Endothelial cell of umbilical vein (primary cell): ENCODE measurements at places on chromosomes 6 and 20.

GRCh38 chr6:44868910-44869309 lies 459.2 kb upstream of the RUNX2 start:
- DNase-seq = no peak

DNA sequence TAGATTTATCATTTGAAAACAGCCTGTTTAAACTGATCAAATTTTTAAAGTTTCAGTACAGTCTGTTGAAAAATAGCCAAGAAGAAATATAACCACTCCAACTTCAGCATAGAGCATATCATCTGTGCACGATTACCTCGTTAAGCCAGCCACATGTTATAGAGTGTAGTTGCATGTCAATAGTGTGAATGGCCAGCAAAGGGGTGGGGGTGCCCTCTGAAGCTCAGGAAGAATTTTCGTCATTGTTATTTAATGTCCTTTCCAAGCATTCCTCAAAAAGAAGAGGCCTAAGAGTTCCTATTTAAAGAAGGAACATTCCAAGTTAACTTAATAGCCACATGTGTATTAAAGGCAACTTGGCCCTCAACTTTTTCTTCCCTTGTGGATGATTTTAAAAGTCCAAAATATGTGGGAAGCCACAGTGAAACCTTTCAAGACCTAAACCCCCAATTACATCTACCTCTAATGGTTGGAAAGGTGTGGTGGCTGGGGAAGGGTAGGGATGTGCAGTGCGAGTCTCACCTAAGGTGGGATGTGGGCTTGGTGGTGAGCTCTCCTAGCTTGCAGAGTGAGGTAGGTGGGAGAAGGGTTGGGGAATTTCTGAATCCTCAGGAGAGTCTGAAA lies 1.8 kb upstream of the CCN2 start:
- DNase-seq = no peak

DNA sequence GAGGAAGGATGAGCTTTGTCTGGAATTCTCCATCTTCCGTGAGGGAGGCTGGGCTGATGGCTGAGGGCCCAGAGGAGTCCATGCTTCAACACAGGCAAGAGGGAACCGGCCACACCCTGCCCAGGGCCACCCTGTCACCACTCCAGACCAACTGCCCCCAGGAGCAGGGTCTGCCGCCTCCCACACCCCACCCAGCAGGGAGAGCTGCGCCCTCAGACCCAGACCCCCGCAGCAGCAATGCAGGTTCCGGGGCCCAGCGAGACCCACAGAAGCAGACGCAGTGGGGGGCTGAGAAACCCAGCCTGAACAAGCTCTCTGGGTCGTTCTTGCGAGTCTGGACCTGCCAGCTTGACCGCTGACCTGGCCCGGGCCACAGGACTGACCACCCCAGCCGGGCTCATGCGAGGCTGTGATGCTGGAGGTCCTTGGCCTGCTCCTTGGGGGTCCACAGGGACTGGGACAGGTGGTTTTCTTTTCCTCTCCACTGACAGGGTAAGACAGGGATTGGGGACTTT lies 25.0 kb downstream of the FRMD1 start:
- no peak for DNase-seq

GRCh38 chr20:19598117-19598850 lies 159.8 kb upstream of the RIN2 start:
- DNase-seq = no peak

DNA sequence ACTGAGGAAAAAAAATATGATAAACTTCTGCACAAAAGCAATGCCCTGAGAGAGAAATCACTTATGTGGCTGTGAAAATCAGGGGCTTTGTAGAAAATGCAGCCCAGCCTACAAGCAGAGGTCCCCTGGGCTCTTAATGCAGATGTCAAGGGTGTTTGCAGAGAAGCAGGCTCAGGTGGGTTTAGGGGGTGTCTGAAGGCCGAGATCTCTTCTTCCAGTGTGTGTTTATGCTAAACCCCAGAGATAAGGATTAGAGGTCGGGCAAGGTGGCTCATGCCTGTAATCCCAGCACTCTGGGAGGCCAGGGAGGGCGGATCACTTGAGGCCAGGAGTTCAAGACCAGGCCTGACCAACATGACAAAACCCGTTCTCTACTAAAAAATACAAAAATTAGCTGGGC lies 78.5 kb downstream of the TMEM242 start:
- no peak for DNase-seq
